SW480 (cell line): ENCODE measurements at places on chromosomes 1 and 21.

DNA sequence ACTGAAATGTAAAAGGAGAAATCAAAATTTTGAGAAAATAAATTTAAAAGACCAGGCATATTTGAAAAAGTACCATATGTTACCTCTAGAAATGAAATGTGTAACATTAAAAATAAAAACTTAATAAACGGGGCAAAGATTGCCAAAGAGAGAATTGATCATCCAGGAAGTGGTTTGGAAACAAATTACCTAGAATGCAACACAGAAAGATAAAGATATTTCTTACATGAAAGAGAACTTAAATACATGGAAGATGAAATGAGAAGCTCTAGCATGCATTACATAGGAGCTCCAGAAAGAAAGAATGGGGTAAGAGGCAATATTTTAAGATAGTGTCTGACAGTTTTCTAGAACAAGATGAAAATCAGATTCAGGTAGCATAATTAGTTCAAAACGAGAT, 235.9 kb upstream of the IRF2BP2 start:
- no peak for DNase-seq

- DNase-seq: no peak
Measured at GRCh38 chr1:30413606-30414005, 309.8 kb downstream of the MATN1 start.

DNA sequence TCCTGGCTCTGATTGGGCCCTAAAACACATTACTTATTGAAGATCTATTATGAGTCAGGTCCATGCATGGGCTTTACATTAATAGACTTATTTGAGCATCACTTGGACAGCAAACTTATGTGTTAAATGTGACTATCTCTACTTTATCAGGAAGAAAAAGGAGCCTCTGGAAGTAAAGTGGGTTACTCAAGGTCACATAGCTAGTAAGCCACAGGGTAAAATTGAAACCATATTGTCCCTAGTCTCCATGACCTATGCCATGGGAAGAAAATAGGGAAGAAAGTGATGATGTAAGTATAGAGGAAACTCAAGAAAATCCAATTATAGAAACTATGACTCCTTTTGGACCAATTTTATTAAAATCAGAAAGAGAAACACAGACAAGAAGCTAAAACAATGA, 555.3 kb downstream of the NUF2 start:
- no peak for DNase-seq

DNA sequence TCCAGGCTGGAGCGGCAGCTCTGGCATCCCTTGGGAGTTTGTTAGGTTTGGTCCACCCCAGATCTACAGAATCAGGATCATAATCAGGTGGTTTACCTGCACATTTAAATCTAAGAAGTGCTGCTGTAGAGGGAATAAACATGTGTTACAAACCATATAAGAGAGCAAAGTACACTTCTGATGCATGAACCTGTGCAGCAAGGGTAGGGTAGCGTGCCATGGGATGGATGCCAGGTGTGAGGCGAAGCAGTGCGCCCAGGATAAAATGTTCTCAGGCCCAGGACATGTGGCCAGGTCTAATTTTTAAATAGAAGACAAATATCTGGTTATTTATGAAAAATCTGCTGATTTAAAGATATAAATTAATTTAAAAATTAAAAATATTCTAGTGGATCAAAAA, 308.8 kb upstream of the USP24 start:
- no peak for DNase-seq

- DNase-seq: no peak
Measured at GRCh38 chr1:158028969-158029368, 35.5 kb downstream of the KIRREL1 start.

DNA sequence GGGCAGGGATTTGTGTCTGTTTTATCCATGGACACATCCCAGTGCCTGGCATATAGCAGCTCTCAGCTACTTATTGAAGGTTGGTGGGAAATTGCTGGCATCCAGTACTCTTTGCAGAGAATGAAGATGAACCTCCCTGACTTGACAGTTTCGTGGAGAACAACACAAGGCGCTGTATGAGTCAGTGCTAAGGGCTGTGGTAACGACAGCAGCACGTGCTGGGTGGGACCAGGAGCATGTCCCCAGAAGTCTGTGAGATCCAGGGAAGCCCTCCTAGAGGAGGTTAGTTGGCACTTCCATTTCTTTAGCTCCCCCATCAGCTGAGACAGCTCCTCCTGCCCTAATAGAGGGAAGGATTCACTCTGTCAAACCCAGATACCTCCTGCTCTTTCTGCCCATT, 25.9 kb upstream of the IL19 start:
- no peak for DNase-seq

DNA sequence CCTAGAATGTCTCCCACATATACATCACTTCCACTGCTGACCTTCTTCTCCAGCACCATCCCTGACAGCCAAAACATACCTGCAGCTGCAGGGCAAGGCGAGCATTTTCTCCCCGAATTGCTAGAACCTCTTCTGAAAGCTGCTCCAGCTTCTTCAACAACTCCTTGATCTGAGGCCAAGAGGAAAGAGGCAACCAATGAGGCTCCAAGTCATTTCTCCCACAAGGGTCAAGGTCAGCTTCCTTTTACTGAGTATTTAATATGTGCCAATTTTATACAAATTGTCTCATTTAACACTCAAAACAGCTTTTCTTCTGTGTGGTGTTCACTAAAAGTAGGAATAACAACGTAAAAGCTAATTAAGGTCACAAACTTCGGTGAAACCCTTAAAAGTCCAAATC, 9.4 kb upstream of the PIAS3 start:
- no peak for DNase-seq

GRCh38 chr1:172203135-172203823, 217.2 kb upstream of the C1orf105 start:
- no peak for DNase-seq
